ENCODE measurements at places on chromosomes 4 and X. TPM values are rescaled to one million over a fixed set of nuclear protein-coding genes. Genes with fewer than 3 reads are reported as not detected.
A peak's percentile ranks its signal among the peaks of the same experiment; 100 is the strongest.

GRCh38 chrX:86021652-86022289 is 25.6 kb downstream of the CHM start:
- peak; percentile 31 for DNase-seq

DNA sequence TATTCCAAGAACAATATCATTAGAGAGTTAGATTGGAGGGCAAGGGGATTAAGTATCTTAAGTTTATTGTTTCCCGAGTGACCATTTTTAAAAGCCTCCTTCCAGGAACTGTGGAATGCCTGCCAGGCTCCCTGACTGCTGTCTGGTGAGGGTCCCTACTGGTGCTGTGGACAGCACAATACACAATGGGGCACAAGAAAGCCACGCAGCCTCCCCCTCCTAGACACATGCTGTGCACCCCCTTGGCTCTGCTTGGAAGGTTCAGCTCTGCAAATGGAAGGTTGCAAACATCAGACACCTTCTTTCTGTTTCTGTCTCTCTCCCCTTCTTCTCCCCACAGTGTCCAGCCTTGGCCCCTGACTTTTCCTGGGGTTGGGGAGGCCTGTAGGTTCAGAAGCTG is 153.2 kb downstream of the SHROOM3 start:
- no peak for DNase-seq

Gene MUC7
- not detected for total RNA-seq

DNA sequence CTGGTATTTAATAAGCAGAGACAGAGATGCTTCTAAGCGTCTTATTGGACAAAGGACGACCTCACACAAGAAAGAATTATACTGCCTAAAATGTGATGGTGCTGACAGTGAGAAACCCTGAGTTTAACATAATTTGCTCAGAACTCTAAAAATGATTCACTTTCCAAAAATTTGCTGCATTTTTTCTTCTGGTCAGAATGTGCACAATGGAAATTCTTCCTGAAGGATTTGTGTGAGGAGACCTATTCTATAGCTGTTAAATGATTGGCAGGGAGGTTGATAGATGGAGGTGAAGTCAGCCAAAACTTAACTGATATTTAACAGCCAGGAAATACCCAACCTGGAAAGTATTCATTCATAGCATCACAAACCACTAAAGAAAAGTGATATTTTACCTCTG is 1.7 kb downstream of the MAGEC3 start:
- DNase-seq: no peak

GRCh38 chrX:42900947-42901346 is 123.0 kb upstream of the PPP1R2C start:
- no peak for DNase-seq

Gene PRDM5
- 3.1 TPM for total RNA-seq

Gene PRPS2
- total RNA-seq: 9.9 TPM
